ENCODE measurements at places on chromosomes 3 and 15. TPM values are rescaled to one million over a fixed set of nuclear protein-coding genes. Genes with fewer than 3 reads are reported as not detected.
A peak's percentile ranks its signal among the peaks of the same experiment; 100 is the strongest.

DNA sequence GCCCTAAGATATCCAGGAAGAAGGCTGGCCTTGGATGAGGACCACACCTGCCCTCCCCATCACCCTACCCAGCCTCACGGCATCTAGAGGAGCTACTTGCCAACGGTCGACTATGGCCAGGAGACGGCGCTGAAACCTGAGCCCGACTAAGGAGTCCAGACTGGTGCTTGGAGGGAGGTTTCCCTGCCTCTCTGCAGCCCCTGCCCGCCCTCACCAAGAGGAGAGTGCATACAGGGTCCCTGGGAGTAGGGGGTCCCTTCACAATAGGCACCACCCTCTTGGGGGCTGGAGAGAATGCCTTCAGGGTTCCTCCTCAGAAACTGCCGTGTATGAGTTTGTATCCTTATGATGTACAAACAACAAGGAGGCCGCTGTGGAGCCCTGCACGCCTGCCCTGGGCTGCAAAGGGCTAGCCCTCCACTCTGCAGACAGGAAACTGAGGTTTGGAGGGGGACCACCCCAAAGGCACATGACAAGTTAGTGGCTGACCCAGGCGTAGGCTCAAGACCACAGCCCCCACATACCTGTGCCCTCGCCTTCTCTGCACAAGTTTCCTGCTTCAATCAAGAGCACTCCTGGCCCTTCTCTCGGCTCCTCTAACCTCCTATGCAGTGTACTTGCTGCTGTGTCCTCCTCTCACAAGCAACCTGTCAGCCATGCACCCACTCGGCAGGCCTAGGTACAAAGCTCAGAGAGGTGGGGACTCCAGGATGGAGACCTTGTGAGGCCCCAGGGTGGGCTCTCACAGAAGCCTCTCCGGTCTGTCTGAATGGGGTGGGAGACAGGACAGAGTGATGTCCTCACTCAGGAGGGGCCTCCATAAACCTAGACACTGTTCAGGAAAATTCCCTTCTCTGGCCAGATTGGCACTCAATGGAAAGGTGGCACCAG lies 7.4 kb downstream of the KLF15 start:
- DNase-seq, result no peak

GRCh38 chr3:155676252-155676981 lies 68.5 kb downstream of the PLCH1 start:
- peak; percentile 13 for DNase-seq

DNA sequence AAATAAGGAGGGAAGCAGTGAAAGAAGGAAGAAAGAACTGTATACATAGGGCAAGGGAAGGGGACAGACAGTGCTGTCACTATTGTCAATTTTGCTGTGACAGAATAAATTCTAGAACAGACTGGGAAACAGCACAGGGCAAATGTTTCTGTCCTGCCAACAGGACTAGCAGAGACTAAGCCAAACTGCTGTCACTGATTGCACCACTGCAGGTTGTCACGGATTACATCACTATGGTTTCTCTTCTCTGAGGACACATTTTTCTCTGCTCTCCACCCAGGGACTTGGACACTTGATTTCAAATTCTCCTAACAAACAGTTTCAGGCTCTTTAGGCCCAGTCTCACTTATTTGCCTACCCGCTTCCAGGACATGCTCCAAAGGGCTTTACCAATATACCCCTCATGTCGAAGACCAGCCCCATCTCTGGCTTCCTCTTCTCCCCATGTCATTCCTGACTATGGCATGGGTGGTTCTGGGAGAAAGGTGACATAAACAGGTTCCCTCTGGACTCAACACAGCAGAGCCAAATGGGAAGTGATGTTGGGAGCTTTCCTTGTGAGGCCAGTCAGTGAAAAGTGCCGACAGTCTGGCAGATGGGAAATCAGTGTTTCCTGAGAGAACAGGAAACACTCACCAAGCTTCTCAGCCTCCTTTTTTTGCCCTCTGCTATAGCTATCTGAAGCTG lies 70.2 kb upstream of the ST3GAL6 start:
- no peak for DNase-seq

GRCh38 chr3:124774327-124774718 lies 44.1 kb downstream of the UMPS start:
- peak; percentile 70 for DNase-seq

- no peak for DNase-seq
Observed at GRCh38 chr15:43266834-43267233, at the start of gene TGM5. TGM5 (minus strand) TSS chr15:43266928; CDS start chr15:43266849, 79 bp downstream.

DNA sequence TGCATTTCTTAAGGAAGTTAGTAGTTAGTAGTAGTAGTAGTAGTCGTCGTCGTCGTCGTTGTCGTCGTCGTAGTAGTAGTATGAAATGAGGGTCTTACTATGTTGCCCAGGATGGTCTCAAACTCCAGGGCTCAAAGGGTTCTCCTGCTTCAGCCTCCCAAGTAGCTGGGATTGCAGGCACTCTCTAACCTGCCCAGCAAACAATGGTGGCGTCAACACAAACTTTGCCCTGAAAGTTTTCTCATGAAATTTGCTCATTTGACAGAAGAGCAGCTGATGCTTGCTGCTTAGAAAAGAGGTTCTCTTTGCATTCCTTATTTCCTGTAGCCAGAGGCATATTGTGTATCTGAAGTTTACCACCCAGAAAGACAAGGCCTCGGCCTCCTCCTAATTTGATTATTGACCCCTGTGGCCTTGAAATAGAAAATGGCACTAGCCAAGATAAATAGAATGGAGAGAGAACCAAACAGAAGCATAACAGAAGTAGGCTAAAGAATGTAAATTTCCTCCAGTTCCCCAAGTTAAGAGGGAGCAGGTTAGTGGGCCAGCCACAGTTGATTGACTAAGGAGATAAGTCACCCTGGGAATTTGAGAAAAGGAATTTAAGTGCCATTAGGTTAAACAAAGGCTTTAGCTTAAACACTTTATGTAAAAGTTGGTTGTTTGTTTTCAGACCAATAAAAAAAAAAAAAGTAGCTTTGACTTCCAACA lies 166.2 kb upstream of the ROBO2 start:
- no peak for DNase-seq

GRCh38 chr3:61381745-61382392 lies 130.6 kb upstream of the FHIT start:
- DNase-seq, result peak; percentile 42

DNA sequence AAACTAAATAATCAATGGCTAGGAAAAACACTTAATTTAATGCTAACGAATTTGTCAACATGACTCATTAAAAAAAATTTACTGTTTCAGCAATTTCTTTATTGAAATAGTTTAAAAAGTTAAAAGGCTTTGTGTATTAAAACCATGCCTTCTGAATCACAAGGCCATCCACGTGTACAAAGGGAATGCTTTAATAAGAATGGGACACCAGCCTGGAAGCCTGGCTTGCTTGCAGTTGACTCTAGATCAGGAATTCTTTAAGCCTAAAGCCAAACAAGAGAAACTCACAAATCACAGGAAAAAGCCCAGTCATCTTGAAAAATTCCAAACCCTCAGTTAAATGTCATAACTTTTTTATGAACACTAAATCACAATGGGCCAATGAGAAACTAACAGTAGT lies 137.6 kb downstream of the PEAK1 start:
- peak; percentile 45 for DNase-seq

- DNase-seq, result no peak
Observed at GRCh38 chr15:63623232-63623969, 26.2 kb downstream of the FBXL22 start.

GRCh38 chr15:76432604-76433003 lies 96.0 kb downstream of the ISL2 start:
- no peak for DNase-seq

Gene TMEM207
- not detected for total RNA-seq

DNA sequence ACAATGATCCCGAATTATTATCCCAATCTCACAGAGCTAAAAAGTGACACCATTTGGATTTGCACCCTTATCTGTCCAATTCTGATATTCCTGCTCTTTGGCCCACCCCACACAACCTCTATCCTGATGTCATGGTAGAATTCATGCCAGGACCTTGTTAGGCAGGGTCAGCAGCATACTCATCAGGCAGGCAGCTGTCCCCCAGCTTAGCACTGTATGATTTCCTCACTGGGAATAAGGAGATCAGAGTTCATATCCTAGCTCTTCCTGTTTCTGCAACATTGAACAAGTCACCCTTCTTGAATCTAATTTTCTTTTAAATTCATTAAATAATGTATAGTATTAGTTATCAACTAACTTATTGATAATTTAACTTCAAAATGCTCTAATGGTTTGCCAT lies 12.0 kb upstream of the C3orf80 start:
- DNase-seq, result no peak

DNA sequence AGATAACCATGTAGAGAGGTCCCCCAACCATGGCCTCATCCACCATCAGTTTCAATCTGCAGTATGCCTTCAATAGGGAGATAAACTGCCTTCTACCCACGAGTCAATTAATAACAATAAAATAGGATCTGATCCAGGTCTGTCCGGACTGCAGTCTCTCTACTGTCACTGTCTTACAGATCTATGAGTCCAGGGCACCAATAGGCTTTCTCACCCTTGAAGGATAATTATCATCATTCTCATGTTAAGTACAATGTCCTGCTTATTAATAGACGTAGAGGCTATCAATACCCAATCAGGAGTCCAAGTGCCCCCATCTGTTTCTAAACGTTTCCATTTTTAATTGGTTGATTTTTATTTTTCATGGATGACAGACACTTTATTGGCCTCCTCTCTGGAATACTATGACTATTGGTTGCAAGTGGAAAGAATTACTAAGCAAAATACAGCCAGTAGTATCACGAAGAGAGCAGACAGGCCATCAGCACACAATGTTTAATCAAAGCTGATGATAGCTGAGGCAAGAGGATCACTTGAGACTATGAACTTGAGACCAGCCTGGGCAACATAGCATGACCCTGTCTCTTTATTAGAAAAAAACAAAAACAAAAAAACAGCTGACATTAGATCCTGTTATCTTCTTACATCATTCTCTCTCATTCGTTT lies 480.7 kb downstream of the MAGI1 start:
- no peak for DNase-seq

- DNase-seq, result peak; percentile 78
Observed at GRCh38 chr3:38521391-38521987, 25.3 kb downstream of the EXOG start.

DNA sequence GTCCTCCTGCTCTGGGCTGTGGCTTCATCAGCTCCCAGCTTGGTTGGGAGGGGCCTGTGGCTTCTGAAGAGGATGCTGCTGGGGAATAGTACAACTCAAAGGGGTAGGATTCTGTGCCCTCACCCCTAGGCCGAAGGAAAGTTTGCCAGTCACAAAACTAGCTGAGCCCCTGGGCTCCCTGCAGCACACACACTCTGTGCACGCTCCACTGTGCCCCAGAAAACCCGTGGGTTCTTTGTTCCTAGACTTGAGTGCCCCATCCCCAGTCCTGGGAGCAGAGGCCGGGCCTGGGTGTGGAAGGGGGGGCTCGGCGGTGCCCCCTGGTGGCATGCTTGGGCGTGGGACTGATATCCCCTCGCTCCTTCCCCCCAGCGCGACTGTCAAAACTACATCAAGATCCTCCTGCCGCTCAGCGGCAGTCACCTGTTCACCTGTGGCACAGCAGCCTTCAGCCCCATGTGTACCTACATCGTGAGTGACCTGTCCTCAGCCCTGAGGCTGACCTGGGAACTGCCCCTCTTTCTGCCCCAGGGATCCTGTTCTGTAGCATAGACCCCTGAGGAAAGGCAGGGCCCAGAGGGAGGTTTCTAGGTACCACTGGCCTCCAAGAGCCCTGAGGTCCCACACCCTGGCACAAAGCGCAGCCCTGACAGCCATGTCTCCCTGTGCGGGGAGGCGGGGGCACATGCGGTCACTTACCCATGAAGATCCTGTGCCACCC lies 14.2 kb downstream of the CIB1 start:
- peak; percentile 76 for DNase-seq

GRCh38 chr3:179168918-179169317 lies 20.8 kb downstream of the PIK3CA start:
- no peak for DNase-seq

Gene TTLL13
- not detected for total RNA-seq

Gene SLC51A
- total RNA-seq, result not detected

Gene ADAMTS17
- 1.5 TPM for total RNA-seq

Gene AADACL2
- not detected for total RNA-seq

DNA sequence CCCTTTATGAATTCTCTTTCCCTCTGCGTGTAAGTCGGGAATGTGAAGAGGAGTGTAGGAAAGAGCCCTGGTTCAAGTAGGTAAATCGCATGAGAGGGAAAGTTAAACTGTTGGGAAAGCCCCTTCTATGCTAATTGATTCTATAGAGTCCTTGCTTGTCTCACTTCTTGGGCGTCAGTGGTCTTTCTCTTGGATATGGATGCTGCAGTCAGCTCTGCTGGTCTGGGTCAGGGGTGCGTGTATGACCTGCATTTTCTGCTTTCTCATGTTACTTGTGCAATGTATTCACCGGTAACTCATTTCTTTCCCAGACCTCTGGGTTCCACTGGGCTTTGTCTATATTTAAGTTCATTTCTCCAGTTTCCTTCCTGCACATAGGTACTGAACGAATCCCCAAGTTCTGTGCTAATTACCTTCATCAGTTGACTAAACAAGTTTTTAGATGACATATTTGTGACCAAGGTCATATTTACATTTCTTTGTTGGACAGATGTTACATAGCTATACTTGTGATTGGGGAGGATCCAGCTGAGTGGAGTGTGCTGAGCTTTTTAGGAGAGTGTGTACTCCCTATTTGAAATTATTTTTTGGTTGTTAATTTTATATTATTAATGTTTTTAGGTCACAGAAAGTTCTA lies 1.4 kb downstream of the SETD5 start:
- DNase-seq, result peak; percentile 42

DNA sequence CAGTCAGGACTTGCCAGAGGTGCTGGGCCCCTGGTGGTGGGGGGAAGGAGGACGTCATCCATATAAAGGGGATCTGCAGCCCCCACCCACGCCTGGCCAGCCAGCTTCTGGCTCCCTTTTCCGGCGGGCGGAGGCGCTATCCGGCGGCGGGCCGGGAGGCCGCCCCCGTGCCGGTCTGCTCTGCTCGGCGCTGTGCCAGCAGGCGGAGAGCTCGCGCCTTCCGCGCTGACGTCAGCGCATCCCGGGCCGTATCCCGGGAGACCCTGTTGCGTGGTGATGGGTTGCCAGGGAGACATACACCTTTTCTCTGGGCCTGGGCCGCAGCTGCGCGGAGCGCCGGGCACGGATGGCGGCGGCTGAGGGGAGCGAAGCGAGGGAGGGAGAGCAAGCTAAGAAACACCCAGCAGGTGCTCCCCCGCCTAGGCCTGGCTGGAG lies 1.1 kb downstream of the FAM131A start:
- DNase-seq, result peak; percentile 92

Gene PLSCR5
- total RNA-seq, result not detected

DNA sequence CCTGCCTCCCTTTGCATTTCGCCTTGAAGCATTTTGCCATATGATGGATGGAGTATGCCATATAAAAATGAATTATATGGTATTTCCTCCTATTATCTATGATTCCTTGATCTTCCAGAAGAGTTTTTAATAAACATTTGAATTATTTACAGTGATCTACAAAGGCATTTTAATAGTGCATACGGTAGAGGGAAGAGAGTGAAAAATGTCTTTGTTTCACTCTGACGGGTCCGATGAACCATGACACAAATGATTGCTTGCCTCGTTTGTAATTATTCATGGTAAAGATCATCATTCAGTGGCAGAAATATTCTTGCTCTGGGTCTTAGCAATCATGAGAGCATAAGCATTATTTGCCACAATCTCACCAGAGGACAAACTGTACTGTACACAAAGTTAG lies 1010.9 kb downstream of the NTRK3 start:
- DNase-seq, result no peak
